ENCODE measurements at places on chromosomes 7 and 10.

DNA sequence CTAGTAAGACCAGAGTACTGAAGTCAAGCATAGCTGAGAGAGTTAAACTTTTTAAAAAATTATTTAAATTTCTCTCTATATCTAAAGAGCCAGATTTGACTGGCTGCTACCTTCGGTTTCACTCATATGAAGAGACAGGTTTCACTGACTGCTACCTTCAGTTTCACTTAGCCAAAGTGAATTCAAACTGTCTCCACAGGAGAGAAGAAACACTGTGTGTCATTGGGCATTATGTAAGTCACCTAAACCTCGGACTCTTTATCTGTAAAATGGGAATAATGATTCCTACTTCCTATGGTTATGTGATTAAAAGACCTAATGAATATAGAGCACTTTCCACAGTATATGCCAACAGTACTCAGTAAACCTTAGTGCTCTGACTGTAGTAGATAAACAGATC, 41.6 kb upstream of the MET start:
- DNase-seq: no peak

GRCh38 chr7:101094791-101095375, 9.6 kb downstream of the TRIM56 start:
- peak; percentile 48 for DNase-seq

- DNase-seq: no peak
Measured at GRCh38 chr10:102283890-102284289, 38.6 kb downstream of the GBF1 start.

DNA sequence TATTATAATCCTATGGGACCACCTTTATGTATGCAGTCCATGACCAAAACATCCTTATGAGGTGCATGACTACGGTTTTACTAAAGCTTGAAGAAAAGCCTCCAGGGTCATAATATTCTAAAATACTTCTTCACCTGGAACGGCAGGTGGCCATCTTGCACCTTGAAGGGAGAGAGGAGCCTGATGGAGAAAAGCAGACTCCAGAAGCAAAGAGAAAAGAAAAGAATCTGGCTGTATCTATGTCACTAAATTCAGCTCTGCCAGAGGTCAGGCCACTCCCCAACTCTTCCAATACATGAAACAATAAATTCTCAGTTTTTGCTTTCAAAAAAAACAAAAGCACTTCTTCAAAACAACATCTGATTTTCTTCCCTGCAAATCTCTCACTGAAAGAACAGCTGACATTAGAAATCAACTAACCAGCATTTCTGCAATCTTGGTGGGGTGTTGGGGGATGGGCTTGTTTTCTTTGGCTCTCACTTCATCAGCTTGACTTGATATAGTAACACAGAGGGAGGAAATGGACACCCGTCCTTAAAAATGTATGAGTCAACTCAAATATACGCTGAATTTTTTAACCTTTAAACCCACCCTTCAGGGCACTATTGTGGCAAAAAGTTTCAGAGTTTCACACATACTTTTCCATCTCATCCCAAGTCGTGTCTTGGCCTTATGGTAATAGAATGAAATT, 21.7 kb downstream of the HIBADH start:
- DNase-seq: no peak

DNA sequence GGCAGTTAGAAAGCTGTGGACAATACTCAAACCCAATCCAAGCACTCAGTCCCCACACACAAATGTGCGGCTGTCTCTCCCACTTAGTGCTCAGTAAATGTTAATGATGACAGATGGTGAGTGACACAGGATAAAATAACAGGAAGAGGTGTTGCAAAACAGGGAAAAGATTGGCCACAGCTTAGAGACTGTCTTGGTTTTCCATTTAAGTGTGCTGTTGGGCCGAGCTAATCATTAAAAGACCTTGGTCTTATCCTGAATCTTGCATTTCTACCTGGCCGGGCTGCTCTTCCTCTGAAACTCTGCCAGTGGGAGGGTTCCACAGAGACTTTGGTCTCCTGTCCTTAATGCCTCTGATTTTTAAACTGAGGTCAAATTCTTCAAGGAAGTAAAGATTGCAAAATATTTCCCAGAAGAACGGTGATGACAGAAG, 113.1 kb upstream of the RNF32 start:
- no peak for DNase-seq

DNA sequence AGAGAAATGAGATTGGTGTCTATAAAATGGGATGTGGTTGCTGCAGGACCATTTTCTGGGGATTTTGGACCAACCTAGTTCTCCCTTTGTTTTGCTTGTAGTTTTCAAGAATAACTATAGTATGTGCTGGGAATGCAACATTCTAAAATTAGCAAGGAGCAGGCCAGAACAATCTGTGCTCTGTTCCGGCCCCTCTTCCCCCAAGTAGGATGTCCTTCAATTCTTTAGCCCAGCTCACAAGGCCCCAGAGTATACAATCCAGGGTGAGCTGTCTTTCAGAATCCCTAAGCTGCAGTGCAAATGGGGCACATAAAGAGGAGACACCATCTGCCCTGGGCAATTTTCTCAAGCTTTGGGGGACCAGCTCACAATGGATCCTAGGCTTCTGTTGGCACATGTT, 809.1 kb downstream of the TNS3 start:
- peak; percentile 8 for DNase-seq

DNA sequence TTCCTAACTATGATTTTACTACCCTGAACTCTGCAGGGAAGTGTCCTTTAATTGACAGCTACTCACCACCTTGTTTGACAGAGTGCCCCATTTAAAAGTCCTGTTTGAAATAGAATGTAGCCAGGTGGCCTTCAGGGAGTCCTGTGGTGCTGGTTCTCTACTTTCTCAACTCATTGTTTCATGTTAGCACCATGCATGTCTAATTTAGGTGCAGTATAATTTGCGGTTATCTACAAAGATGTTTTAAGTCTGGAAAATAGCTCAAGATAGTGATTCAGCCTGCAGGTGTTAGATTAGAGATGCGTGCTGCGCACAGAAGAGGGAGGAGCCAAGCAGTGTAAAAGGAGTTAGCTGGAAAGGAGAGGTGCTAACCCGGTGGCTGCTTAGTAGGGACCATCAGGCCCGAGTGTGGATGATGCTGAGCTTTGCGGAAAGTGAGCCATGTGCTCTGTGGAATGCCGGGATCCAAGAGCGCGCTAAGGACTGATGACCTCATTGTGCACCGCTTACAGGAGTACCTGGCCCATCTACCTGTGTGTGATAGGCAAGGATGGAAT, 1.2 kb downstream of the CCM2 start:
- peak; percentile 55 for DNase-seq

DNA sequence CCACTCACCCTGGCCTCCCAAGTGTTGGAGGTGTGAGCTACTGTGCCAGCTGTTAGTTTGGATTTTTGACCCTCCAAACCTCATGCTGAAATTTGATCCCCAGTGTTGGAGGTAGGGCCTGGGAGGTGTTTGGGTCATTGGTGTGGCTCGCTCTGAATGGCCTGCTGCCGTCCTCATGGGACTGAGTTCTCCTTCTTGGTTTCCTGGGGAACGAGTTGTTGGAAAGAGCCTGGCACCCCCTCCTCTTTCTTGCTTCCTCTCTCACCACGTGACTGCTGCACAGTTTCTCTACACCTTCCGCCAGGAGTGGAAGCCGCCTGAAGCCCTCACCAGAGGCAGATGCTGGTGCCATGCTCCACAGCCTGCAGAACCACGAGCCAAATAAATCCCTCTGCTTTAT, 253.5 kb downstream of the PHTF2 start:
- no peak for DNase-seq

DNA sequence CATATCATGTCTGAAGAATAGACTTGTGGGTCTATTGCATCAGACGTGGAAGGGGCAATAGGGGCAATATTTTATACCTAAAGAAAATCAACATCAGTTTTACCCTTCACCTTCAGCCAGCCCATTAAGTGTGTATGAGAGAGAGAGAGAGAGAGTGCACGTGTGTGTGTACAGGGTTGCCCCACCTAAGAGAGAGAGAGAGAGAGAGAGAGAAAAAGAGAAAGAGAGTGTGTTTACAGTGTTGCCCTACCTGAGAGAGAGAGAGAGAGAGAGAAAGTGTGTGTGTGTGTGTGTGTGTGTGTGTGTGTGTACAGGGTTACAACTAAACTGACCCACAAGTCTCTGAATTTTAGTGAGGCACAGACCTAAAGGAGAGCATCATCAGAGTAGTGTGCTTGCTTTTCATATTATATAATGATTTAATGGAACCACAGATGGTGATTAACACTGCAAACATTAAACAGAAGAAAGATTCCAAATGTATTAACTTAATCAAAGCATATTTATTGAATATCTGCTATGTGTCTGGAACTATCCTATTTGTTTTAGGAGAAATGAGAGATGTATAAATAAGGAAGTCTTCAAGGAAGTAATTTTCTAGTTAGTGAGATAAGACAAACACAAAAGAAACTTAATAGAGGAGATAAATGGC, 66.8 kb downstream of the CD36 start:
- no peak for DNase-seq

DNA sequence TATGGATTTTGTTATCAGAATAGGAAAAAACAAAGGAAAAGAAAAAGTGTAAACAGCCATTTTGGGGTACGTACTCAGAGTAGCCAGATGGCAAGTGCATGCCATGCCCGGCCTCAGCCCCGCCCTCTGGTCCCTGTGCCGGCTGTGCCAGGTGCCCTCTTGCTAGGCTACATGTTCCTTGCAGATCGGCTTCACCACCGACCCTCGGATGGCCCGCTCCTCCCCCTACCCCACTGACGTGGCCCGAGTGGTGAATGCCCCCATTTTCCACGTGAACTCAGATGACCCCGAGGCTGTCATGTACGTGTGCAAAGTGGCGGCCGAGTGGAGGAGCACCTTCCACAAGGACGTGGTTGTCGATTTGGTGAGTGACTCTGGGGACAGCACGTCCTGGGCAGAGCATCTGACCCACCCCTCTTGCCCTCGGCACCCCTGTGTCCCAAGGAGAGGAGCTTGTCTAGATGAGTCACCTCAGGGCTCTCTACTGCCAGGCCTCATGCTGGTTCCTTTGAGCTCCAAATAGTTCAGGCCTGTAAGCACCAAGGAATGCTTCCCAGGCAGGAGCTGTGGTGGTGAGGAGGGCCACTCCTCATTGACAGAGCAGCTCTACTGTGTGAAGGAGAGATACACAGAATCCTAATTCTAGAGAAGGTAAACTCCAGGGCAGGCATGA, 54.9 kb upstream of the ZMIZ2 start:
- no peak for DNase-seq

DNA sequence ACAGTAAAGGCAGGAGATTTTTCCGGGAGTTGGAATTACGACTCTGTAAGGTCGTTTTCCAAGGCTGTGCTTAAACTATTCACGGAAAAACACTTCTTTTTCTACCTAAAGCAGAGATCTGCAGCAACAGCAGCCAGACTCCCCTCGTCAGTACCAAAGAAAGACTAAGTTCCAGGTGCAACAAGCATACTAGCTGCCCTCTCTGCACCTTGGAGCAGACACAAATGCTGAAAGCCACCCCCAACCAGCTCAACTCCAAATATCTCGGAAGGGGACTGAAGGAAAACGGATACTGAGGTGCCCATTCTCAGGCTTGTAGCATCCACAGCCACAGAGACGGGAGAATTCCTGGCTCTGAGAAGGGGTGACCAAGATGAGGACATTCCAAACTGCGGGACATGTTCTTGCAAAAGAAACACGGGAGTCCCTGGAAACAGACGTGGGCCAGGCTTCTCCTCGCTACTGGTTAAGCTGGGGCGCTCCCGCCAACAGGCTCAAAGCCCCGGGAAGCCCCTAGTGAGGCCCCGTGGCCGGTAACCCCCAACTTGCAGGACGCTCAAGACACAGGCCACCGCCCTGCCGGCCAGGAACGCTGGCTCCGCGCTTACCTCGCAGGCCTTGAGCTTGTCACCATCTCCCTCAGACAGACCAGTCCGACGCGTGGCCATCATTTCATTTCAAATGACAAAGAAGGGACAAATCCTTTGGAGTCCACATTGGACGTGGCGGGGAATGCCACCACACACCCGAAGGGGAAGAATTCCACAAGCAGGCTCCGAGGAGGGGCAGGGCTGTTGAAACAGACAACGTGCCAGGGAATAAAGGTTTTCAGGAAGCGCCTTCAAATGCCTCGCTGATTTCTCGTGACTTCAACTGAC, 2.2 kb downstream of the ARHGAP21 start:
- peak; percentile 52 for DNase-seq

GRCh38 chr10:127720142-127720541, 16.8 kb upstream of the FOXI2 start:
- no peak for DNase-seq

All from NCI-H82 (cell line).